ENCODE measurements at places on chromosomes 16 and 17.
A peak's percentile ranks its signal among the peaks of the same experiment; 100 is the strongest.

DNA sequence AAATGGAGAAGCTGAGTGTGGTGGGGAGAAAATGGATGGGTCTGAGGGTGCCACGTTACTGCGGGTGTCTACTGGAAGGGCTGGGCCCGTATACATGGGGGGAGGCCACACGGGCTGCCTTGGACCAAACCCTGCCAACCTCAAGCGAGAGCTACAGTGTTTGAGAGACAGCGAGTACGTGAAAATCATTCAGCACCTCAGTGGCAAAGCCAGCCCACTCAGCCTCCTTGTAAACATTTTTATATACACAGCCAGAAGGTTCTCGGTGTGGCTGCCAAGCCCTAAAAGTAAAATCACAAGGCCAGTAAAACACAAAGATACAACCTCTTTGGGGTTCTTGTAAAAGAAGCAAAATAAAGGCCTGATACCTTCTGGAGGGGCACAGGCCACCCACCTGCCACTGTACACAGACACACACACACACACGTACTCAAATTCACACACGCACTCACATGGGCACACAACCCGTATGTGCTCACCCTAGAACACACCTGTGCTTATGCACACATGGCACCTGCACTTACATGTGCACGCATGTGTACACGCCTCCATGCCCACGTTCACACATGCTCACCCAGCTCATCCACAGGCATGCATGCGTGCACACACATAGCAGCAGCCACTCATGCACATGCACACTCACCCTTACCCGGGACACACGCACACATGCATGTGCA is 102.8 kb downstream of the GSG1L start:
- DNase-seq: no peak

GRCh38 chr16:81263470-81264220 is 25.2 kb downstream of the BCO1 start:
- DNase-seq: no peak

- no peak for DNase-seq
Measured at GRCh38 chr17:76246080-76247066, 6.1 kb upstream of the RNF157 start.

- DNase-seq: no peak
Measured at GRCh38 chr17:54898576-54898975, 2.1 kb upstream of the TOM1L1 start.

DNA sequence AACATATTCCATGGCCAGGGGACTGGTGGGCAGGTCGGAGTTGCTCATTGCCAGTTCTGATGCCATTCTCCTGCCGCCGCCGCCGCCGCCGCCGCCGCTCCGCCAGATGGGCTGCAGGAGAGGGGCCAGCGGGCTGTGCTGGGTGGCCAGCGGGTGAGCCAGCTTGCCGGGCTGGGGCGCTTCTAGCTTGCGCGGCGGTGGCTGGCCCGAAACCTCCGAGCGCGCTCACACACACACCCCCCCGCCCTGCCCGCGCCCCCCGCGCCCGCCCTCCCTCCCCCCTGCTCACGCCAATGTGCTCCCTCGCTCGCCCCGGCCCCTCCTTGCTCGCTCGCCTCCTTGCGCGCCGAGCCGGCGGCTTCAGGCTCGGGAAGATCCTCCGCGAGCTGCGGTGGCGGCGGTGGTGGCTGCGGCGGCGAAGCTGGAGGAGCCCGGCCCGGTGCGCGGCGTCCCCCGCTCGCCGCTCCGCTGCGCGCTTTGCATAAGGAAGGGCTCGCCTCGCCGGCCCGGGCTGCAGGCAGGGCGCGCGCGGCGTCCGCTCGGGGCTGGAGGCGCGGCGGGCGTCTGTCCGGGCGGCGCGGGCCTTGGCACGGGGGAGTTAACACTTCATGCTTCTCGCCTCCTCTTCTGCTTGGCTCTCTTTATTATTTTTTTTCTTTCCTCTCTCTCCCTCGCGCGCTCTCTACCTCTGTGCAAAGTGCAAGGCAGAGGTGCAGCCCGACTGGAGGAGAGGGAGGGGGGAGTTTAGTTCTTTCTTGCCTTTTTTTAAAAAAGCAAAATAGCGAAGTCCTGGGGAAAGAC is 500 bp downstream of the MAF start:
- DNase-seq: no peak

DNA sequence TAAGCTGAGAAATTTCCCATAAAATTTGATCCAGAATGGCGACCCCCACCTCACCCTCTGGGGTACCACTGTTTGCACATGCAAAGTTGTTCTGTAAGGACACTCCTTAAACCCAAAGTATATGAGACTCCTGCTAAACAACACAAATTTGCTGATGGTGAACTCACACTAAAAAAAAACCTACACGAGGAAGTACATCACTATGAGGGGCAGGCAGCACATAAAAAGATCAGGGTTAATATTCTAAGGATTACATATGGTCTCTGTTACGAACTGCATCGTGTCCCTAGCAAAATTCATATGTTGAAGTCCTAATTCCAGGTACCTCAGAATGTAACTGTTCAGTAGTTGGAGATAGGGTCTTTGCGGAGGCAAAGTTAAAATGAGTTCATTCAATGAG is 60.3 kb downstream of the LYRM1 start:
- DNase-seq: no peak

DNA sequence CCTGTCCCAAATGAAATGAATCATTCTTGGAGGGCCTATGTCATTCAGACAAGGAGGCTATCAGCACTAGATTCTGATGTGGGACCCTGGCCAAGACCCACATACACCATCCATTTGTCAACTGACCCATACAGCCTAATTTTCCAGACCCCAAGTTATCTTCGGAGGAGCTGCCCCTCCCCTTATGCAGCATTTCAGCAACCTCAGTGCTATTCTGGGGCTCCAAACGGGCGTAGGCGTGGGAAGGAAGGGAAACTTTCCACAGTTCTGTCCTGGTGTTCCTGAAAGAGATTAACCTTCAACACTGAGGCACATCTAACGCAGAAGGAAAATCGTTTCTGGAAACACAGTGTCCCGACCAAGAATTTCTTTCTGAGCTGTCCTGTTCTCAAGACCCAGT is 86.7 kb downstream of the MYH11 start:
- peak; percentile 69 for DNase-seq

GRCh38 chr17:5019475-5019956 is 15.7 kb downstream of the SLC52A1 start:
- no peak for DNase-seq

DNA sequence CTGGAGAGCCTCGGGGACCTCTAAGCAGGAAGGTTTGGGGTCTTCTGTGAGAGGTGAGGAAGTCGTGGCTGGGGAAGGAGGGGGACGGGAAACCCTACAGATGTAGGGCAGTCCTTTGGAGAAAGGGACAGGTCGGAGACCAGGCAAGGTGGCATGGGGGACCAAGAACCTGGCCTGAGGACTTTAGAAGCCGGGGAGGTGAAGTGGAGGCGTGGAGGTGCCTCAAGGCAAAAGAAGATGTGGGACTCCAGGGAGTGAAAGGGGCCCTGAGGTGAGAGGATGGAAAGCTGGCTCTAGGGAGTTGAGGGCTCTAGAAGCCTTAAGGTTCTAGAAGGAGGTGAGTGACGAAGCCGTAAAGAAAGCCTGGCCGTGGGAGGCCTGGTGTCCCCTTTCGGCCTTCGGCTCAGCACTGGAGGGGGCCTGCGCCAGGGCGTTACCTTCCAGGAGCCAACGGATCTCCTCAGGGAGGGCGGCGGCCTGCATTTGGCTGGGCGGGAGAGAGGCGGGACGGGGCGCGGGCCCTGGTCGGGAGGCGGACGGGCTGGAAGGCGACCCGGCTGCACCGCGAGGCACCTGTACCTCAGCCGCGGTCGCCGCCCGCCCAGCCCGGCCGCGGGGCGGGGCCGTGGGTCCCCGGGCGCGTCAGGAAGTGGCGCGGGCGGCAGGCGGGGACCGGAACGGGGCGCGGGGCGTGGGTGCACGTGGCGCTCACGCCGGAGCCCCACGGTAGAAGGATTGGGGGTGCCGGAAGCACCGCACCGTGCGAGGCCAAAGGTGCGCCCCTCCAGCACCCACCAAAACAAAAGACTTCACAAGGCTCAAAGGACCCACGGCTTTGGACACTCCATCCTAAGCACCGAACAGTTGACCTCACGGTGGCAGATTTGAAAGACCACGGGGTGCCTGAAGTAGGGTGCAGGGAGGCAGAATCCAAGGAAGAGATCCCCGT is at the start of gene SKAP1:
SKAP1 (minus strand) TSS at position 577 of the 949 bp plus-strand sequence.
- DNase-seq: no peak

GRCh38 chr17:67136191-67137025 is 92.1 kb downstream of the CACNG1 start:
- no peak for DNase-seq

- DNase-seq: peak; percentile 48
Measured at GRCh38 chr17:40168262-40168832, 8.9 kb upstream of the RAPGEFL1 start.

DNA sequence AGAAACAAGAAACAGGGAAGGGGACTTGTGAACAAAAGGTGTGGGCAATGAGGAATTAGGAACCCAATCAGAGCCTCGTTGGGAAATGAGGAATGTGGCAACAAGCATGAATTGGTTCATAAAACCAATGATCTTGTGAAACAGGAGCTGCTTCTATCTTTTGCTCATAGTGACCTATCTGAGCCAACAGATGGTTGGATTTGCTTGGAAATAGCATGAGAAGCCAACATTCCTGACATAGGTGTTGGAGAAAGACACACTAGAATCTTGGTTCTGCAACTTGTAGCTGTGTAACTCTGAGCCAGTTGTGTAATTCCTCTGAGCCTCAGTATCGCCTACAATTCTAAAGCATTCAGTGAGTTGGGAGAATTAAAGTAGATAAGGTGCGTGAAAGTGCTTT is 251.9 kb upstream of the AXIN2 start:
- DNase-seq: no peak

GRCh38 chr17:65163990-65164495 is 26.9 kb downstream of the RGS9 start:
- no peak for DNase-seq

DNA sequence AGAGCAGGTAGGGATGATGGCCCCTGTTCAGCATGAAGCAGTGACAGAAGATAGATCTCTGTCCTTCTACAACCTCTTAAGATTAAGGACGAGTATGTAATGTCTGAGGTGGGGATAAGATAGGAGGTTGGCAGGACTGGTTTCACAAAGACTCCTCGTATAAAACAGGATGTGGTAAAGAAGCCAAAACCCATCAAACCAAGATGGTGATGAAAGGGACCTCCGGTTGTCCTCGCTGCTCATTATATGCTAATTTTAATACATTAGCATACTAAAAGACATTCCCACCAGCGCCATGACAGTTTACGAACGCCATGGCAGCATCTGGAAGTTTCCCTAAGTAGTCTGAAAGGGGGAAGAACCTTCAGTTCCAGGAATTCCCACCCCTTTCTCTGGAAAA is 27.3 kb downstream of the MIS12 start:
- no peak for DNase-seq

DNA sequence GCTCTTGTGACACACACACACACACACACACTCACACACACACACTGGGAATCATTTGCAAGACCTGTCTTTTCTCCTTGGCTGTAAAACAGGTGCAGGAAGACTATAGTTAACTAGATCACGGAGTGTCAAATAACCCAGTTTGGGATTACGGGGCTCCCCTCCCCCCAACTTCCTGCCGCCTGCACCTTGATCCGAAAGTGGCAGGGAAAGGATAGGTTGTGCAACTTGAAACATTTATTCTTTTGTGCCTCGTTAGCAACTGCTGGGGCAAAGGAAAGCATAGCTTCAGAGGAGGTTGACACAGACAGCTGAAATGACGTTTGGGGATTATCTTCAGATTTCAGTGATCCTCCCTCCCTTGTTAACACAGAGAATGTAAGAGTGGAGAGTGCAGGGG is 149.5 kb downstream of the NTN1 start:
- no peak for DNase-seq

GRCh38 chr16:48556243-48556912 is 53.6 kb downstream of the N4BP1 start:
- no peak for DNase-seq

DNA sequence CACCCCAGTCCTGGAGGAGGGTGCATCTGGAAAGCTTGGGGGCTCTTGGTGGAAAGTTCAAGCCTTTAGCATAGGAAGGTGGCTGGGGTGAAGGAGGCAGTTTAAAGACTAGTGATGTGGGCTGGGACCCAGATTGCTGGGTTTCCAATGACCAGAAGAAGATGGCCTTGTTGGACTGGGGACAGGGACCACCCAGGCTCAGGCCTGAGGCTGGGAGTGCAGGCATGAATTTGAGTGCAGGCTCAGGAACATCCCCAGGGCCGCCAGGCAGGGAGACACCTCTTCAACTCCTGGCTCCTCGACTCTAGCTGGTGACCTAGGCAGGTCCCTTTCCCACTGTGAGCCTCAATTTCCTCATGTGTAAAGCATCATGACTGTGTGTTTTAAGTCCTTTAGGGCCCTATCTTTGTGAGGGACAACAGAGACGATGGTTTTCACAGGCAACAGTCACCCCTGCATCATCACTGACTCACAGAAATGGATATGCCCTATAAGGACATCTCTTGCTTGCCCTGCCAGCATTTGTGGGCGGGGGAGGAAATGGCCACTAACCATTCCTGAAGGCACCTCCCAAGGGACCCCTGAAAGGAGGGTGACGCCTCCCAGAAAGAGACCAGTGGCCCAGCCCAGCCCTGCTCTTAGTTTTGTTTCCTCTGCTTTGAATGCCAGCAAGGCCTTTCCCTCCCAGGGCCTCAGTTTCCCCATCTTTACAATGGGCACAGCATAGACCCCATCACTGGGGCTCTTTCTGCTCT is 11.1 kb downstream of the NLRC5 start:
- DNase-seq: no peak

DNA sequence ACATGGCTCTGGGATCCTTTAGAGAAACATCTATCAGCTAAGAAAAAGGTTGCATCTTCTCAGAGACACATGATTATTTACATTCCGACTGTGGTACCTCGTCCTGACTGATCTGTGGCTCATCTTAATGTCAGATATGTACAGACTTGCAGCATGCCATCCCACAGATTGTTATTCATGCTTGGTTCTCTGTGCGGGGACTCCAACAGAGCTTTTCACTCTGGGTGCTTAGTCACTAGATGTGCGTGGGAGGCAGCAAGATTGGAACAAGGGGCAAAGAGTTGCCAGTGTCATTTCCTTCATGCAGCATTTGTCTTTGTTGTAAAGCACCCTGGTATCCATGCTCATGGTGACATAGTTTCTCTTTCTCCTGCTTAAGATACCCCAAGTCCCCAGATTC is 179.1 kb upstream of the CACNG5 start:
- no peak for DNase-seq

GRCh38 chr17:60153606-60154390 is 4.0 kb downstream of the CA4 start:
- DNase-seq: no peak

- no peak for DNase-seq
Measured at GRCh38 chr17:57518587-57519581, 226.2 kb downstream of the CCDC182 start.

Data from retinal pigment epithelial cell (primary cell).